Hematopoietic multipotent progenitor cell treated with erythropoietin and hydrocortisone succinate and interleukin-3 and kit ligand, for 17 days (in vitro differentiated cells): ENCODE measurements at places on chromosomes 3 and 15.
A peak's percentile ranks its signal among the peaks of the same experiment; 100 is the strongest.

- DNase-seq: no peak
Measured at GRCh38 chr3:54126551-54126950, 4.2 kb downstream of the CACNA2D3 start.

DNA sequence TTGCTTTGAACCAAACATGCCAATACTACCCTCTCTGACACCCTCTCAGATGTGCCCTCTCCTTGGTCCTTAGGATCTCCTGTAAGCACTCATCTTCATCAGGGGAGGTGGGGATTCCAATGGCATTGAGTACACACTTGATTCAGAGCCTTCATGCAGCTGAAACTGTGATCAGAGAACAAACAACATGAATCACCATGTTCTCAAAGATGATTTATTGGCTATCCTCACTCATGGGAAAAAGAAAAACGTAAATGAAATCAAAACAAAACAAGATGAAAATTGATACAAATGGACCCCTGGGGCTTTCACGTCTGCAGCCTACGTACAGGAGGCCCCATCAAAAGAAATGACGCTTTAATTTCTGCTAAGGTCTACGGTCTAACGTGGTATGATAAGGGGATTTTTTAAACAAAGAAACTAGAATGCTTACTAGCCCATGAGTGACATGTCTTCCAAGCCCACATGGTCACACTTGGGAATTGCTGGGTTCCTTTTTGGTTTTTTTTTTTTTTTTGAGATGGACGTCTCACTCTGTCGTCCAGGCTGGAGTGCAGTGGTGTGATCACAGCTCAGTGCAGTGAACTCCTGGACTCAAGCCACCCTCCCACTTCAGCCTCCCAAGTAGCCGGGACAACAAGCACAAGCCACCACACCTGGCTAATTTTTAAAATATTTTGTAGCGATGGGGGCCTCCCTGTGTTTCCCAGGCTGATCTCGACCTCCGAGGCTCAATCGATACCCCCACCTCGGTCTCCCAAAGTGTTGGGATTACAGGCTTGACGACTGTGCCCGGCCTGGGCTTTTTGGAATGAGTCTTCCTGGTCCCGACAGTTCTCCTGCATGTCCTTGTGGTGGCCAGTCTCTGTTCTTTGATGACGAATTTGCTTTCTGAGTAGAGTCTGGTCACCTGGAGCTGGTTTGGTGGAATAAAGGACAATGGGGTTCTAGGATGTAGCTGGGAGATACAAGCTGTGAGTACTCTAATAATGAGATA, 202.6 kb downstream of the XXYLT1 start:
- DNase-seq: no peak

DNA sequence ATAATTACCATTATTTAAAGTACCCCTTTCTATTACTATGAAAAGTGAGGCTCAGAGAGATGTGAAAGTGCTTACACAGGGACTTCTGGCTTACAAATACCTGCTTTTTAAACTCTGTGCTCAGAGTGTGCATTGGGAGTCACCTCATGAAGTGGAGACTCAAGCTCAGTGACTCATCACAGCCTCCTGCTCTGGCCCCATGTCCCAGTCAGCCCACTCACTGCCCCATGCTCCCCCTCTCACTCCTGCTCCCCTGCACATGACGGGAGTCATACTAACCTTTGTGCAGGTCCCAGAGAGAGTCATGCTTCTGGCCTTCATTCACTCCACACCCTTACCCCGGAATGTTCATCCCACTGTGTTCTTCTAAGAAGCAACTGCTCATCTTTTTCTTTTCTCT, 20.2 kb downstream of the CCR1 start:
- DNase-seq: no peak

GRCh38 chr3:49133226-49133951, 539 bp upstream of the LAMB2 start:
- DNase-seq: no peak

DNA sequence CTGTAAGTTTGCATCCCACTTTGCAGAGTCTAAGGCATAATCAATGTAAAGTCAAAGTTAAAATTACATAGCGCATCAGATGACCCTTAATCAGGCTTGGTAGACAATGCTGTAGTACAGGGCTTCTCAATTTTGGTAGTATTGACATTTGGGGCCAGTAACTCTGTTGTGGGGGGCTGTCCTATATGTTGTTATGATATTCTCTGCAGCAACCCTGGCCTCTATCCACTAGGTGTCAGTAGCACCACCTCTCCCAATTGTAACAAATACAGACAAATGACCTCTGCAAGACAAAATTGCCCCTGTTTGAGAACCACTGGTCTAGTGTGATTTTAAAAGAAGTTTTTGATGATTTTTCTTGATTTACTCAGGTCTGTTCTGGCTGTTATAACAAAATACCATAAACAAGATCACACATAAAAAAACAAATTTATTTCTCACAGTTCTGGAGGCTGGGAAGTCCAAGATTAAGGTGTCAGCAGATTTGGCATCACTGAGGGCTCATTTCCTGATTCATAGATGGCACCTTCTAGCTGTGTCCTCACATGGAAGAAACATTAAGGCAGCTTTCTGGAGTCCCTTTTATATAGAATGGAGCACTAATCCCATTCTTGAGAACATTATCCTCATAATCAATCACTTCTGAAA, 37.6 kb upstream of the SLC9A9 start:
- peak; percentile 56 for DNase-seq

DNA sequence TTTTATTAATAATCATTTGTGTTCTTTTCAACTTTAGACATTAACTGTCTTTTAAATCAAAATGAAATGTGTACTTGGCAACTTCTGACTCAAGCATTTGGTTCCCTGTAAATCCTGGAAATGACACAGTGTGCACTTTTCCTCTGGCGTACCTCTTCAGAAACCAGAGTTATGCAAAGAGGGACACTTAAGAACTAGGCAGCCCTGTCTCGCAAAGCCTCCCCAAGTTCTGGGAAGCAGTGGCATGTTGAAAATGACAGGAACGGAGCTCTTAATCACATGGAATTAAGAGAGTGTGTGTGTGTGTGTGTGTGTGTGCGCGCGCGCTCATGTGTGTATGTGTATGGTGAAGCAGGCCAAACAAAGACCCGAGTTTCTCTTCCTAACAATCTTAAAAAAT, 707.4 kb downstream of the MECOM start:
- no peak for DNase-seq

DNA sequence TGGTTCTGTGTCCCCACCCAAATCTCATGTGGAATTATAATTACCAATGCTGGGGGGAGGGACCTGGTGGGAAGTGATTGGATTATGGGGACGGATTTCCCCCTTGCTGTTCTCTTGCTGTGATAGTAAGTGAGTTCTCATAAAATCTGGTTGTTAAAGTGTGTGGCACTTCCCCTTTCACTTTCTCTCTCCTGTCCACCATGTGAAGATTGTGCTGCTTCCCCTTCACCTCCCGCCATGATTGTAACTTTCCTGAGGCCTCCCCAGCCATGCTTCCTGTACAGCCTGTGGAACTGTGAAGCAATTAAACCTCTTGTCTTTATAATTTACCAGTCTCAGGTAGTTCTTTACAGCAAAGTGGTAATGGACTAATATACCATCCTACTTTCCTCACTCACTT, 289.6 kb downstream of the EFHB start:
- no peak for DNase-seq

GRCh38 chr15:88400591-88401250, 66.5 kb downstream of the MRPL46 start:
- DNase-seq: no peak

DNA sequence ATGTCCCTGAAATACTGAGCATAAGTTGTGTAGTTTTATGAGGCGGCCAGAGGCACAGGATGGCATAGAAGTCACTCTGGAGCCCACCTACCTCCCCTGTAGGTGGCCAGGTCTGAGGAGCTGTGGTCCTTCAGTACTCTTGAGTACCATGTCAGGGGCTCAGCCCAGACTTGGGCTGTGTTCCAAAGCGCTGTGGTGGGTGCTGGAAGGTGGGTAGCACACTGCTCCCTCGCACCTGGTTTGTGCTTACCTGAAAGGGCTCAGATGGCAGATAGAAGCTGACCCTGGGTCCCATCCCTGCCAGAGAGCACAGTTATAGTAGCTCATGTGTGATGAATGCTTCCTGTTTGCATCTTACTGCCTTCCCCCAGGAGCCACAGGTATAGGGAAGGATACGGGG, 15.5 kb downstream of the NISCH start:
- DNase-seq: no peak

DNA sequence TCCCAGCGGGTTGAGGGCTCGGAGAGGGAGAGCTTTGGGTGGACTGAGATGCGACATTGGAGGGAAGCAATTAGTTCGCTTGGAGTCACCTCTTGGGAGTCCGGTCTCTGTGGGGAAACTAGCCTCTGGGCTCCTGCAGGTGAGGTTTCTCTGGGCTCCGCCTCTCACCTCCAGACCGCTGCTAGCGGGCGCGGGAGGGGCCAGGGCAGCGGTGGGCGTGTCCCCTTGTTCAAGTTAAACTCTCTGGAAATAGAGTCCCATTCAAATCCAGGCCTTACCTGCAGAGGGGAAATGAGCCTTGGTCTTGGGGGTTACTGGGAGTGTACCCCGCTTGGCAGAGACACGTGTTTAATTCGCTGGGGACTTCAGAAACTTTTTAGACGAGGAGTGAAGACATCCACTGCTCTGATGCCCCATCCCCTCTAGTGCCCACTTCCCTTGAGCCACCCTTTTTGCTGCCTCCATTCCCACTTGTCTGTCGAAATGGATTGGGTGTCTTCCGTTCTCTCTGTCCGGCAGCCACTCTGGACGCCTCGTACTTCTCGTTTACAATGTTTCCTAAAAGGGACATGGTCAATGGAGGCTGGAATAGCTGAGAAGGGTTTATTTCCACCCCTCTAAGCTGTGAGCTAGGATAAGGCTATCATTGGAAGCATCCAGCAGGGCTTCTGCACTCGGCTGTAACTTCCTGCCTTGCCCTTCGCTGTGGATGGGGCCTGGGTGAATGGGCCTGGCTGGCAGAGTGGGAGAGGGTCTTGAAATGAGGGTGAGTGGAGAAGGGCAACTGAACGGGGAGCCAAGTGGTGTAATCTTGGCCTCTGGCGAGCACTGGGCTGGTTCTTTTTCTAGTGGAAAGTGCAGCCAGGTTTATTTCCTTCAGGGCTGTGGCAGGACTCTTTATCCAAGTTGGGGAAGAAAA, 1.1 kb downstream of the MITF start:
- peak; percentile 23 for DNase-seq

- DNase-seq: no peak
Measured at GRCh38 chr3:126544596-126545281, 14.0 kb downstream of the C3orf22 start.

DNA sequence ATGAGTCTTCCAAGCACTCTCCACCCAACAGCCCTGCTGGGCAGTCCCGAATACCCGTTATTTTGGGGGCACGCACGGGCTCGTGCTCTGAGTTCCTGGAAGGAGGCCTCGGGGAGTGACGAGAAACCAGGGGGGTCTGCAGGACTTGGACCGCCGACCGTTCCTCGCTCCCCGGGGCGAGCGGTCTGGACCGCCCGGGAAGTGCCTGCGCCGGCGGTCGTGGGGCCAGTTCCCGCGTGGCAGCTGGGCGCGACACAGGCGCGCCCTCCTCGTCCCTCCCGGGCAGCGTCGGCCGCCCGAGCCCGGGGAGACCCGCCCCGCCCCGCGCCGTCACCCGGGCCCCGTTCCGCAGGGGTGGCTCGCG, 387 bp downstream of the GNB4 start:
- DNase-seq: no peak

DNA sequence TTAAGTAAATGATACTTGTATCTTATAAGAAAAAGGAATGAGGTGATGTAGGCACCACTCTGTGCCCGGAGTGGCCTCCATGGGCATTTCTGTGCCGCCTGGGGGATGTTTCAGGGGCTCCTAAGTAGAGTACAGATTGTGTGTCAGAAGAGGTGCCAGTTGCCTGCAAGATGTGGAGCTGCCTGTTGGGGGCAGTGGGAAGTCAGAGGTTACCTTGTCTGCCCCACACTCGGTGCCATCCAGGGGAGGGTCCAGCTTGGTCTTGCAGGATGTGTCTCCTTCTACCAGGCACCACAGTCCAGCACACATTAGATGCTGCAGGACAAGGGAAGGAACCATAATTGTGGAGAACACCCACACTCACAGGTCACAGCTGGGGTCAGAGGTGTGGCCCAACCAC, 208.8 kb downstream of the ADAMTS17 start:
- no peak for DNase-seq

DNA sequence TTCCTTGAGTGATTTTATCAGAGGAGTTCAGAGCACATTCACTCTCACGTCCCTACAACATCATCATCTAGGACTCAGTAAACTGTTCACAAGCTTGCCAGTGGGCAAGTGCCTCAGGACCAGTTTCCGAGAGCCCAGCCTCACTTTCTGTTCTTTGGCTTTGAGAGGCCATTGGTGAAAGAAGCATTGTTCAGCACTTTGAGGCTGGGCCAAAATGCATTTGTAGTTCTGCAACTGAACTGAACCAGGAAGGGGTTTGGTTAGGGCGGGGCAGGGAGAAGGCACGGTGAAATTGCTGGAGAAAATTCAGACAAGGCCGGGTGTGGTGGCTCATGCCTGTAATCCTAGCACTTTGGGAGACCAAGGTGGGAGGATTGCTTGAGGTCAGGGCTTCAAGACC, 222.1 kb upstream of the CHRM5 start:
- no peak for DNase-seq
